Hematopoietic multipotent progenitor cell treated with erythropoietin and hydrocortisone succinate and interleukin-3 and kit ligand, for 6 days (in vitro differentiated cells): ENCODE measurements at places on chromosomes 7 and 10.

- no peak for DNase-seq
Observed at GRCh38 chr7:134660961-134661376, 14.3 kb downstream of the BPGM start.

- no peak for DNase-seq
Observed at GRCh38 chr7:143454091-143454680, 10.9 kb downstream of the TAS2R60 start.

- no peak for DNase-seq
Observed at GRCh38 chr10:26969145-26969926, 108.6 kb upstream of the ABI1 start.

DNA sequence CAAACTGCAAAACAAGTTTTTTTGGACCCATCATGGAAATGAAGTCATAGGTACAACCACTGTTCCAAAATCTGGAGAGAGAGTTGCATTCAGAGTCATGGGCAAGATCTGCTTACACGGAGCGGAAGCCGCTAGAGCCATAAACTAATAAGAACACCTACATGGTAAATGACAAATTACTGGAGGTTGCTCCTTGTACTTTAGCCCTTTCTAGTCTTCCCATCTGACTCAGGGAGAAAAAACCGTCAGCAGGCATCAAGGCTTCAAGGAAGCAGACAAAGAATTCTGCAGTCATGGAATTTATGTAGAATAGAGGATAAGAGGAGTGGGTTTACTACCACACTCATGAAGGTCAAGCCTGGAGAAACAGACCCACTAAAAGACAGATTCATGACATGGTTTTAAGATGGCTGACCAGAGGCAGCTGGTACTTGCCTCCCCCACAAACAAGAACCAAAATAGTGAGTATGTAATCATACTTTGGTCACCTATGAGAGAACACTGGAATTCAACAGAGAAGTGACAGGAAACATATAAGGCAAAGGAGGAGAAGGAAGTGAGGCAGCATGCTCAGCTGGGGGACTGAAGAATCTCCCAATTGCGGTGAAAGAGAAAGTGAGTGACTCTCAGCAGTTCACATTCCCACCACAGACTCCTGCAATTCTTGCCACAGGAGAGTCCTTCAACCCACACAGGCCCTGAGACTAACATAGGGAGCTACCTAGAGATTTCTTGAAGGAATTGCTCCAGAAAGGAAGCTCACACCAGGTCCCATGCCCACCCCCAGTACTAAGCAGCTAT is 42.4 kb upstream of the ASAH2 start:
- no peak for DNase-seq

- no peak for DNase-seq
Observed at GRCh38 chr7:156151078-156151477, 338.8 kb upstream of the SHH start.

DNA sequence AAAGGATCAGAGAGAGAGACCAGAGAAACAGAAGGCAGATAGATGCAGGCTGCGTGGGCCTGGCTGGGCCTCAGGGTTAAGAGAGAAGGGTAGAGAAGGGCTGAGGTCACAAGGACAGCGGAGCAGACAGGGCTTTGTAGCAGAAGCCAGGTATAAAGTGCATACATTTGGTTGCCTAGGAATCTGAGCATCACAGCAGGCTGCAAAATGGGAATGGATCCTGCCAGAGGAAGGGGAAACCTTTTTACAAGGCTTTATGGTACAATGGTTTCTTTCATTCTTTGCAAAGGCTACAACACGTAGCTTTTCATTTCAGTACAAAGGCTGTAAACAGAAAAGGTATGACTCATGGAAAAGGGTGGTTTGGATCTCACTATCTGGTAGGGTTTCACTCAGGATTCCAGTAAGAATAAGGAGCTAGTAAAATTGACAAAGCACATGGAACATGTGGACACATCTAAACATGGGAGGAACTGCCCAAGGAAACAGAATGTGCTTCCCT is 275.1 kb downstream of the DOCK4 start:
- DNase-seq = no peak

GRCh38 chr10:110029450-110029849 is 21.7 kb downstream of the ADD3 start:
- DNase-seq = no peak

DNA sequence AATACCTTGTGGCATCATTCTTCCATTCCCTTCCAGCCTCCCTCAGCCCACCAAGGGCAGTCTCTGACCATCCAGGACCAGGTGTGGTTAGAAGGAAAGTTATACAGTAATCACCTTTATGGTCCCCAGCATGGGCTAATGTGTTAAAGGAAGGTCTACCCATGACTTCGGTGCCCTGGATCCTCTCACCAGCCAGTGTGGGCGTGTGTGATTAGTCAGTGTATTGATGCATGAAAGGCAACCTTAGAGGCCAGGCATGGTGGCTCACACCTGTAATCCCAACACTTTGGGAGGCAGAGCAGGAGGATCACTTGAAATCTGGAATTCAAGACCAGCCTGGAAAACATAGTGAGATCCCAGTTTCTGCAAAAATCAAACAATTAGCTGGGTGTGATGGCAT is 88.9 kb downstream of the APBB1IP start:
- DNase-seq = no peak

- DNase-seq = no peak
Observed at GRCh38 chr7:83863906-83864305, 215.0 kb upstream of the SEMA3E start.

- DNase-seq = peak; percentile 88
Observed at GRCh38 chr7:21422751-21423150, 5.1 kb upstream of the SP4 start.

GRCh38 chr10:4506095-4506494 is 319.9 kb upstream of the AKR1E2 start:
- no peak for DNase-seq

GRCh38 chr7:106281585-106282318 is 3.0 kb downstream of the NAMPT start:
- no peak for DNase-seq

GRCh38 chr7:47349401-47349800 is 232.5 kb downstream of the TNS3 start:
- DNase-seq = no peak

GRCh38 chr7:144391823-144392255 is 11.7 kb downstream of the NOBOX start:
- DNase-seq = peak; percentile 87
